CD4-positive, alpha-beta T cell treated with Interleukin-4 for 1 hour (primary cell): ENCODE measurements at places on chromosomes 12 and 14.

GRCh38 chr14:75277815-75278421, 710 bp upstream of the FOS start:
- DNase-seq = no peak

GRCh38 chr12:74988156-74988555, 221.5 kb downstream of the KCNC2 start:
- DNase-seq = no peak

DNA sequence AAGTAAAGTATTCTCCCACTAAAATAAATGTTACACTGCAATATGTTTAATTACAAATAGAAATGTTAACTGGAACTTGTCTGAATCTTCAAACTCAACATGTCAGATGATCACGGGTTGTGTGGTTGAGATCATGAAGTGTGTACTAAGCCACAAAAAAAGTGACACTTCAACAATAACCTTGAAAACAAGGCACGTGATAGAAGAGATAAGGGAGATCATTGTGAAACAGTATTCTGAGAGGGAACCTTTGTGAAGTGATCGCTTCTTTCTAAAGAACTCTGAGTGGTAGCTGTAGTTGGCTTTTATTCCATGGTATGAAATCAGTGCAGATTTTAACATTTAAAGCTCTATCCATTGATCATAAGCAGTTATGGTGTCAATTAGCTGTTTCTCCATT, 60.0 kb downstream of the LIN52 start:
- DNase-seq = no peak

DNA sequence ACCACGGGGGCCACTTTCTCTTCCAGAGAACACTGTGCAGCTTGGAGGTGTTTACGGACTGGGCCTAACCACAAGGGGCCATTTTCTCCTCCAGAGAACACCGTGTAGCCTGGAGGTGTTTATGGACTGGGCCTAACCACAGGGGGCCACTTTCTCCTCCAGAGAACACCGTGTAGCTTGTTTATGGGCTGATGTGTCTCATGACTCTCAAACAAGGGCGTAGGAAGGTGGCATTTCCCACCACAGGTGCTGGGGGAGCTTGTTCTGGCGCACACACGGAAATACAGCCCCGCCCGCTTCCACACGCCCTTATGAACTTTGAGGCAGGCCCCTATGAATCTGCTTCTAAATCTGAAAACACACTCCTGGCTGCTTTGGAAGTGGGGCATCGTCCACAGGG, 174.6 kb upstream of the SFSWAP start:
- DNase-seq = peak; percentile 59

DNA sequence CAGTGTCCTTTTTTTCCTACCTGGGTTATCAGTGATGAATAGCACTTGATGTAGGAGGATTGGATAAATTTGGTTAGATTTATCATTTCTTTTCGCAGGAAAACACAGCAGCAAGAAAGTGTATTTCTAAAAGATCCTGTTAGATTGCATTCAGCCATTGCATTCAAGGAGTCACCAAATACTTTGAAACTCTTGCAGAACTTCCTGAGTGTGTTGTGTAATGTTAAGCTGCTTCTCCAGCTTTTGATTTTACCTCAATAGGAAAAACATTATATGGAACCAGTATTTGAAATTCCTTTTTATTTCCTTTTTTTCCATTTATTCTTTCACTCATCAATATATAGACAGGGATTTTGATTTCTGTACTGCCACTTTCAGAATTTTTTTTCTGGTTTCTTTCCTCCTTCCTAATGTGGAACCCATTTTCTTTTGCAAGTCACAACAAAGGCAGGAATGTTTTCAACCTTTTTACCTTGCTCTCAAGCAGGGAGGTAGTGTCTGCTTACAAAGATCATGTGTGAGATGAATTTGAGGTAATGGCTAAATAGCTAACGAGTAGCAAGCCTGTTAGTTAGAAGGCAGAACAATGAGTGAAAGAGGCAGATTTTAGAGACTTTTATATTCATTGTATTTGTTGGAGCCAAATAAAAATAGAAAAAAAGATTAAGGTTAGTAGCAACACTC, 56.2 kb downstream of the PPHLN1 start:
- no peak for DNase-seq

DNA sequence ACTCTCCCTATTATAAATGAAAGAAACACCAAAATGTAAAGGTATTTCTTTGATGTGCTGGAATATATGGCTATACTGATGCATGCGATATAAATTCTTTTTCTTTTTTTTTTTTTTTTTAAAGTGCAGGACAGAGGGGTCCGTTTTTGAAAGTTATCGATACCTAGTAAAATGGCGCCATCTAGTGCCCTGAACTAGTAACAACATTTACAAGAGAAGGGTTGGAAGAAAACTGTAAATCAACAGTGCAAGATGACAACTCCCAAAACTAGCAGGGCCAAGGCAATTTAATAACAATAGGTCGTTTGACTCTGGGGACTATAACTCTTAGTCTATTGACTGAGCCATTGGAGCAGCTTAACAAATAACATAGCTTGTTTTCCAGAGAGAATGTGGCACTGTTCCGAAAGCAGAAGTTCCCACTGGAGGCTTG, 137.7 kb downstream of the SPTSSA start:
- DNase-seq = no peak

GRCh38 chr12:572532-572899, 90.7 kb downstream of the NINJ2 start:
- no peak for DNase-seq

GRCh38 chr14:63276016-63276415, 42.7 kb downstream of the GPHB5 start:
- DNase-seq = no peak

- DNase-seq = no peak
Measured at GRCh38 chr14:35696575-35696974, 112.5 kb downstream of the RALGAPA1 start.

GRCh38 chr14:51535443-51536044, 116.2 kb upstream of the FRMD6 start:
- no peak for DNase-seq
